Daoy (cell line): ENCODE measurements at places on chromosomes 1 and 21. TPM values are rescaled to one million over a fixed set of nuclear protein-coding genes. Genes with fewer than 3 reads are reported as not detected.

CITED4 gene
- total RNA-seq, result 5.8 and 18.7 TPM in 2 replicates

DNA sequence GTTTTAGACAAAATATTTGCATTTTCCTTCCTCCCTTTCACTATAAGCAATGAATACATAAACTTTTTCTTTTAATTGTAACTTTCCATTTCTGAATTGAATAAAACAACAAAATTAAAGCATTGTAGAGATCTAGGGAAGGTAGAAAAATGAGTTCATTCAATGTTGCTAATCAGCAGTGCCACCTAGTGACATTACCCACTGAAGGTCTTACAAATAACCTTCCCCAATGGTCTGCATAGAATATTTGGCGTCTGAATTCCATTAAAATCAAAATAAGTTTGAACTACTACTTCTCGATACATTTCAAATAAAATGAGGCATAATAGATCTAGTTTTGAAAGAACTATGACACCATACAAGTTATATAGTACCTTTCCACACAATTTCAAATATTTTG, 19.6 kb downstream of the FH start:
- peak; percentile 11 for DNase-seq

DNA sequence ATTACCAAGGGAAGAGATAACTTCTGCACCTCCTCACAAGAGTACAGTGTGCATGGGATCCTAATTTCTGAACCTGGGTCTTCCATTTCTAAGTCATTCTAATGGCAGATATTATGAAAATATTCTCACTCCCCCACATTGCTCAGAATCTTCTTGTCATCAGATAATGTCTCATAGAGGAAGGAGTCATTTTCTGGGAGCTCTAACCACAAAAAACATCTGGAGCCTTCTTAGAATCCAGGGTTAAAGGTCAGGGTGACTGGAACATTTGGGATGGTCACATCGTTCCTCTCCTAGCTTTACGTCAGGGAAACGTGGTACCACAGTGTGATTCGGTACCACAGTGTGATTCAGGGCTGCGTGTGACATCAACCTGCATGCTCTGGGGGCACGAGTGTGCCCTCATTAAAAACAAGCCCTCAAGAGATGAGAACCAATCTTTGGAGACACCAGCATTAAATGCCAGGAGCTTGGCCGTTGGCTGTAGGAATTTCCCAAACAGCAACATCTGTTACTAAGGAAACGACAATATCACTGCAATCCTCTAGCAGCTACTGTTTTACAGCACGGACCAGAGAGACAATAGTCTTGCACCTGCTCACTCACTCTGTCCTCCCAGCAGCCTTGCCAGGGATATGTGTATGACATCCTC, 179.1 kb downstream of the PSMG1 start:
- DNase-seq, result peak; percentile 38

- DNase-seq, result peak; percentile 68
These were observed 1.2 kb upstream of the DENND1B start for GRCh38 chr1:197776351-197777105.

DNA sequence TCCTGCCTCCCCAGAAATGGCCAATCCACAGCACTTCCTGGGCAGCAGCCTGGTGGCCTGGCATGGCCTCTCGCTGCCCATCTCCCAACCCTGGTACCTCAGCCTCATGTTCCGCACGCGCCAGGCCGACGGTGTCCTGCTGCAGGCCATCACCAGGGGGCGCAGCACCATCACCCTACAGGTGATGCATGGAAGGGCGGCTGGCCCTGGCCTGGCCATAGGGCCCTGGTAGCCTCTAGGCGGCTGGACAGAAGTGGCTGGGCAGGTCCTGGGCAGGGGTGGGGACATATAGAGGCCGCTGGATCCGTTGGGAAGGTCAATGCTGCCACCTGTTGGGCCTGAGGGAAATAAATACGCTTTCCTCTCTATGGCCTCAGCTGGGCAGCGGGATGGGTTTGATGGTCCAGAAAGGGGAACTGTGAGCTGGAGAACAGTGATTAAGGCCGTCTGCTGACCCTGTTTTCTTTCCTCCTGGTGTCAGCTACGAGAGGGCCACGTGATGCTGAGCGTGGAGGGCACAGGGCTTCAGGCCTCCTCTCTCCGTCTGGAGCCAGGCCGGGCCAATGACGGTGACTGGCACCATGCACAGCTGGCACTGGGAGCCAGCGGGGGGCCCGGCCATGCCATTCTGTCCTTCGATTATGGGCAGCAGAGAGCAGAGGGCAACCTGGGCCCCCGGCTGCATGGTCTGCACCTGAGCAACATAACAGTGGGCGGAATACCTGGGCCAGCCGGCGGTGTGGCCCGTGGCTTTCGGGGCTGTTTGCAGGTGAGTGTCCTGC, 14.4 kb downstream of the CELSR2 start:
- DNase-seq, result peak; percentile 93

GRCh38 chr21:38816400-38816977, 10.8 kb downstream of the ETS2 start:
- DNase-seq, result no peak

DNA sequence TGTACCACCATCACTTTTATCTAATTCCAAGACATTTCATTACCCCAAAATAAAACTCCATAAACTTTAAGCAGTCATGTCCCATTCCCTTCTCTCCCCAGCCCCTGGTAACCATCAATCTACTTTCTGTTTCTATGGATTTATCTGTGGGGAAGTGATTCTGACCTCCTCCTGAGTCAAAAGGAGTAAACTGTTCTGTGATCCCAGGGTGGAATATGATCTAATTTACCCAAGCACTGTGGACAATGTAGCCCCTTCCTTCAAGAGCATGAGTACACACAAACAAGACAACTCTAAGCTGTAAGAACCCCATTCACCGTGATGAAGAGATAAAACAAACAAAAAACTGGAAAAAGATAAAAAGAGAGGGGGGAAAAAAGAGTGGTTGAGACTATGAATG, 77.9 kb downstream of the PLPP3 start:
- DNase-seq, result no peak

- DNase-seq, result no peak
These were observed 82.1 kb downstream of the CAMTA1 start for GRCh38 chr1:6867321-6867720.

- DNase-seq, result no peak
These were observed 61.2 kb upstream of the ARHGEF16 start for GRCh38 chr1:3393024-3393986.

GRCh38 chr21:31855180-31855579, 17.6 kb upstream of the HUNK start:
- no peak for DNase-seq

- no peak for DNase-seq
These were observed 41.8 kb upstream of the PWP2 start for GRCh38 chr21:44065428-44065827.

DNA sequence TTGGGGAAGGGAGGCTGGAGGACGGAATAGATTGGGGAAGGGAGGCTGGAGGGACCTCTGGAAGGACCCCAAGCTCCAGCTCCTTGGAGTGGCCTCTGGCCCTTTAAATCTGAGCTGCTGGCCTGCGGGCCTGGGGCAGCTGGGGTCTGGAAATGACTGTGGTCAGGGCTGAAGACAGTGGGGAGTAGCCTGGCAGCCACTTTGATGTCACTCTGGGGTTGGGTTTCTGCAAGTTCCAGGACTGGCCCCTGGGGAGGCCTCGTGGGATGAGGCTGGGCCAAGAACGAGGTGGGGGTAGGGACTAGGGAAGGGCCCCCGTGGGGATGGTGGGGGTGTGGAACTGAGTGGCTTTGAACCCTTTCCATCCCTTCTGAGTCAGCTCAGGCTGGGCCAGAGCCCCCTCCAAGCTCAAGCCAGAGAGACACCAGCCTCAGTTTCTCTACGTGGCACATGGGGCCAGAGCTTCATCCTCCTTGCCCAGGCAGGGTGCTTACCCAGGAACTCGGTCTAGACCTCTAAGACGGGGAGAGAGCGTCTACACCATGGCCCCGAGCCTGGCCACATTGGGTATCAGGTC, 59.7 kb downstream of the ALPL start:
- no peak for DNase-seq

GRCh38 chr1:79920960-79921669, 914.6 kb upstream of the ADGRL4 start:
- DNase-seq, result no peak

- DNase-seq, result peak; percentile 54
These were observed 32.3 kb downstream of the CD160 start for GRCh38 chr1:145751491-145752037.

- peak; percentile 91 for DNase-seq
These were observed 68.8 kb upstream of the WDR26 start for GRCh38 chr1:224503161-224504118.

DNA sequence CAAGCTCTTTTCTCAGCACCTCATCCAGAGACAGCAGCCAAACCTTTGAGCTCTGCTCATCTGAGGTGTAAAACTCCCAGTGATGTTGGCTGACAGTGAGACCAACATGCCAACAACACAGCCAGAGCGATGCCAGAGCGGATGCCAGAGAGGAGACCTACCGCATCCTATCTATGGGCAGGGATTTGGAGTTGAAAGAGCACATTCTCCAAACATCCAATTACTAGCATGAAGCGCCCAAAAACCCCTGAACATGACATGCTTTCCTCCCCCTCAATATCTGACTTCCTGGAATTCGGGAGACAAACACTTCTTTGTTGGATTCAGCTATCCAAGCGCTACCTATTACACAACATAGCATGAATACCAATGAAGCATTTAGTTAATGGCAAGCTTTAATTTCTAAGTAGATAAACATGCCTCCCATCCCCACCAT, 23.1 kb upstream of the PAXBP1 start:
- no peak for DNase-seq

DNA sequence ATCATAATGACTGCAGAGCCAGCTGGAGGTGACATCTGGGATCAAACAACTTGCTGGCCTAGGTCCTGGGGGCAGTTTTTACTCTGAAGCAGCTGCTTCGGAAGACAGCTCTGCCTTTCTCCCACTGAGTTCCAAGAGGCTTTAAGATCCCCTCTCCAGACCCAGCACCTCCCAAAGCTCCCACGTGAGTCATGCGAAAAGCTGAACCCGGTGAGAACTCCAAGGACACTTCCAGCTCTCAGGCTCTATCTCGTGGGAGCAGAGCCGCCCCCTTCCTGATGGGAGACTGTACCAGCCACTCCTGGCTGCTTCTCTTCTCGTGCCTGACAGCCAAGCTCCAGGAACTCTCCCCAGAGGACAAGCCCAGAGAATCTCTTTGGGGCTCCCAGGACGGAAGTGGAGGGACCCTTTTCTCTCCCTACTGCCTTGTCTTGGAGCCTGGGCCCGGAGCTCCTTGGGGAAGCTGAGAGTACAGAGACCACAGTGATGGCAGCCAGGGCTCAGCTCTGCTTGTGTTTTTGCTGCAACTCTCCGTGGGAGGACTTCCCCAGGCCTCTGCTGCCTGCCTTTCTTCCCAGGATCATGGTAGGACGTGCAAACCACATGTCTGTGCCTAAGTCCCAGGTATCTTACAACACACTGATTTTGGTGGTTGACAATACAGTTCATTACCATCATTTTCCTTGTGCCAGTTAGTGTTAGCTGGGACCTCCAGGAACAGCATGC, 40.6 kb downstream of the STUM start:
- no peak for DNase-seq
